ENCODE measurements at places on chromosomes 3 and 15.

DNA sequence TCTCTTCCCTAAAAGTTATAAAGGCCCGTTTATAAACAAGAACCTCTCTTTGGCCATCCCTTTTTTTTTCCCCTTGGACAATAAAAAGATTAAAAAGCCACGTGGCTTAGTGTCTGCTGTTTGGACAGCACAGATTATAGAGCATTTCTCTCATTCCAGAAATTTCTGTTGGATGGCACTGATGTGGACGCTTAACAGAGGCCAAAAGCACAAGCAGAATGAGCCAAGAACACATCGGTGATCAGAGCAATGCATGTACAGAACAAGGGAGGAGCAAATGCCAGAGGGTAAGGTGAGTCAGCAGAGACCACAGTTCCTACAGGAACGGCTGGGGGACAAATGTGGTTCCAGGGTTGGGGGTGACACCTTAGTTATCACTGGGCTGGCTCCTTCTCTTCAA lies 30.3 kb upstream of the CTNNB1 start:
- DNase-seq, result no peak

DNA sequence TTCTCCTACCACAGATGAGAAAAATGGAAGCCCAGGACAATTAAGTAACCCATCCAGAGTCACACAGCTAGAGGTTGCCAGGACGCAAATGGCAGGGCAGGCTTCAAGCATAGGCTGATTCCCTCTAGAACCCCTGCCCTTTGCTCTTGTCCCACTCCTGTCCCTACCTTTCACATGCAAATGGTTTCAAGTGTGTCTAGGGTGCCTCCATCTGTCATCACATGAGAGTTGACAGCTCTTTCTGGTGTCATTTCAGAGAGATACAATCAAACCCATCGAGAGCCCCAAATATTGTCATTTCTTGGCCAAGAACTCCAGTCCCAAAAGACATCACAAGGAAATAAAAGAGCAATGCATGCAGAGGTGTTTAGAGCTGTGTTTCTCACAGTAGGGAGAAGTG lies 23.7 kb downstream of the CCDC12 start:
- DNase-seq, result no peak

- DNase-seq, result peak; percentile 26
Measured at GRCh38 chr3:71389911-71390573, 193.5 kb downstream of the FOXP1 start.

DNA sequence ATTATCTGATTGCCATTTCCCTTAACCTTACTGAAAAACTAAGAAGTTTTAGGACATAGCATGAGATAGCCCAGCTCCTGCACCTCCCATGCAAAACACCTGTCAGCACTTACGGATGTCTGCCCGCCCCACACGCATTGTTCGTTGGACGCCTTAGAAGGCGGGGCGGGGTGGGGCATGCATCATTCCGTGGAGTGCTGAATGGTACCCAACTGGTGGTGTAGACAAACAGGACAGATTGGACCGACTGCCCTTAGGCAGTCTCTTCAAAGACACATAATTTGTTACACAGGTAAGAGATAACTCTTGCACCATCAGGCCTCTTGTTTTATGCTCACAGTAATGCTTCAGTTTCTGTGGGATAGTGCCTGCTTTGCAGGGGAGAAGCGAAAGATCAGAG lies 93.8 kb downstream of the SMAD6 start:
- DNase-seq, result no peak

DNA sequence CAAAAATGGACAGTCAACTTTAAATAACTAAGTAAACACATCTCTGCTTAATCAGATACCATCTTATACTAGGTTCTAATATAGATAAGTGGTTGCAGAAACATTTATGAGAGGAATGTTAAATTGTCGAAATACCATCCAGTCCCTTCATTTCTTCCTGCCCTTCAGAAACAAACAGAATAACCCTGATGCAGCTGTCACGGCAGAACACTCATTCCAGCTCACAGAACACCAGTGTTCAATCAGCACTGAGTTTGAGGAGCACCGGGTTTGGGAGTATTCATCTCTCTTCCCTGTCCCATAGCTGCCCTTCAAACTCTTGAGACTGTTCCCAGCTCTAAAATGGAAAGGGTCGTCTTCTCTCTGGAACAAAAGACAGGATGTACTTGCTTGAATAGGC lies 61.1 kb upstream of the TSEN2 start:
- DNase-seq, result no peak

DNA sequence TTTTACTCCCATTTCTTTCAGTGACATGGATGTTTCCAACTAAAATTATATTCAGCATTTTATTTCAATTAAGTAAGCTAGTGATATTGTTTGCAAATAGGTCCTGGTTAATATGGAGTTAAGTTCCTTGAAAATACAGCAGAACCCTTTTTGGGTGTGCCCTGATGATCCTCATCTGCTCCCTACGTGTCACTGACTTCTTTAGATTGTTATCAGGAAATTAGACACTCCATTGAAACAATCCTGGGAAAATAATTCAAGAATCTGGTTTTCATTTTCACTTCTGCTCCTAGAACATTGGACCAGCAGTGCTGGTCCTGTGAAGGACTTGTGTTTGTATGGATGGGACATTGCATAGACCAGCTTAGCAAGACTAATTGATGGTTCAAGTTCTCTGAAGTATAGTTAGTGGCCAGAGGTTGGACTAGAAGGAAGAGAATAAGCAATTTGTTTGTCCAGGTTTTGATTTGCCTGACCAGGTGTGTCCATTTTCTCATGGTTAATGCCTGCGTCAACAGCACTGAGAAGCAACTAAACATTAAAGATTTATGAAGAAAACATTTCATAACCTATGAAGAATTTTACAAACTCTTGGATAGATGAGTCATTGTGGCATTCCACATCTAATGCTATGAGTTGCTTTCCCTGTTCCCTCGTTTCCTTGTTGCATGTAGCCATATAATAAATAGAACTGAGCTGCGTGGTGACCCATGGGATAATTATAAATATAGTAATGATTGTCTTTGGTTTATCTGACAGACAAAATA lies 95.8 kb downstream of the ZPLD1 start:
- no peak for DNase-seq

DNA sequence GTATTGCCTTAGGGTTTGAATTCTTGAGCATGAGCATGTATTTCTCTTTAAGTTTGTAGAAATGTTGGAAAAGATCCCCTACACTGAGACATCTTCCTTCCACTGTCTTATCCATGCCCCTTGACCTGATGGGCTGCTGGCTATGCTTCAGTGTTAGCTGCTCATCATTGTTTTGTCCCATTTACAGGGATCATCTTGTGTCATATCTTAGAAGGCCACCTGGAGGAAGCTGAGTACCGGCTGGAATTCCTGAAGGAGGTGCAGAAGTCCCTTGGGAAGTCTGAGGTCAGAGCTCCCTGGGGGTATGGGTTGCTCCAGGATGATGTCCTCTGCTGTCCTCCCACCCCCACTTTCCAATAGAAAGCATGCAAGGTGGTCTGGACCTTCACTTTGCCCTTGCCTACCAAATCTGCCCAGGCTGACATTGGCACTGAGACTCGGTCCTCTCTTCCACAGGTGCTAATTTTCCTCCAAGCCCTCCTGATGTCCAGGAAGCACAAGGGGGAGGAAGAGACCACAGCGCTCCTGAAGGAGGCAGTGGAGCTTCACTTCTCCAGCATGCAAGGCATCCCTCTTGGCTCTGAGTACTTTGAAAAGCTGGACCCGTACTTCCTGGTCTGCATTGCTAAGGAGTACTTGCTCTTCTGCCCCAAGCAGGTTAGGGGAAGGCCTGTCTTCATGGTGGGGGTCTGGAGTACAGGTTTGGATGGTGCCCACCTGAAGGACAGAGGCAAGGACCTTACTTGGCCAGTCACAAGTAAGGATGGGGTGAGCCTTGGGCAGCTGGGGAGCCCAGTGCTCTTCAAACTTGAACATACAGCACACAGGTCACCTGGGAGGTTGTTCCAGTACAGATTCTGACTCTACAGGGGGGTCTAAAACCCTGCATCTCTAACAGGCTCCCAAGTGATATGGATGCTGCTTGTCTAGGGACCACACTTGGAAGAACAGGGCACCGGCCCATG lies 17.7 kb downstream of the TTC21A start:
- no peak for DNase-seq

DNA sequence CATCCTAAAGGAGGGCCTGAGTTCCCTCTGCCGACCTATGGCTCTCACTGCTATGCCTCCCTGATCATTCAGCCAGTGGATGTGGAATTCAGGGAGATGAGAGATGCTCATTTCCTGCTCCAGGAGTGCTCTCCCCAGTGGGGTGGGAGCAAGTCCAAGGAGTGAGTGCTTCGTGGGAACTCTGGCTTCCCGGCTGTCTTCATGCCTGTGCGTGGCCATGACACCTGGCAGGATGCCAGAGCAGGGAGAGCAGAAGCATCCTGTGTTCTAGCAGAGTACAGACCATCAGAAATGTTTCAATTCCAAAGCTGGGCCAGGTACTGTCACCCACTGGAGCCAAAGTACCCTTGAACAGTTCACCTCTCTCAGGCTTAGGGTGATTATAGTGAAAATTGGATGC lies 45.1 kb downstream of the APH1B start:
- DNase-seq, result no peak

GRCh38 chr3:62167566-62168262 lies 205.6 kb downstream of the FEZF2 start:
- no peak for DNase-seq

DNA sequence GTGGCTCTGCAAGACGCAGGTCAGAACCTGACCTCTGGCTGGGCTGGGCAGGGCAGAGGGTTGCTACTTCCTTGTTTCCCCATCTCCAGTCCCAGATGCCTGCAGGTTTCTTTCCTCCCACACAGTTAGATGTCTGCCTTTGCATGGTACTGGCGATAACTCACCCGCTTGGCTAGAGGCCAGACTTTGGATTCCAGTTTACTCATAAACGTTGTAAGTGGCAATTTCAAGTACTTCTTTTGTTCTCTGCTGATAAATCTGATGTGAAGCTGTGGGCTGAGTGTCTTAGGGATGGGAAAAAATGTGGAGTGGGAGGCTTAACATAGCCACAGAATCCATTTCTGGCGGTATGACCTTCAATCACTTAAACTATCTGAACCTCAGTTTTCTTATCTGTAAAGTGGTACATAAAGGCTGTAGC lies 194.2 kb downstream of the EBLN2 start:
- DNase-seq, result no peak

DNA sequence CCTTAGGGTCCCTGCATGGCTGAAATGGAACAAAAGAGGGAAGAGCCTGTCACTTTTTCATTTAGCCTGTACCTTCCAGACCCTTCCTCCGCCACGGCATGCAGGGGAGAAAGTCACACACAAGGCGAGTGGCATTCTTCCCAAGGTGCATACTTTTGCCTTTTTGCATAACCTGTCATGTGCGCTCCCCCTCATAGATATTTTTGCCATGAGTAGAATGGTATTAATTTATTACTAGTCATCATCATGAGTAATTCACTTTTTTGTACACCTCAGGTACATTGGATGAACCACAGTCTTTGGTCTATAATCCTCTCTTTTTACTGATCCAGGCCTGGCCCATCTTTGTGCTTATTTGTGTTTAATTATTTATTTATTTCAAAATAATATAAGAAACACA lies 8.9 kb upstream of the BUB1B start:
- no peak for DNase-seq

DNA sequence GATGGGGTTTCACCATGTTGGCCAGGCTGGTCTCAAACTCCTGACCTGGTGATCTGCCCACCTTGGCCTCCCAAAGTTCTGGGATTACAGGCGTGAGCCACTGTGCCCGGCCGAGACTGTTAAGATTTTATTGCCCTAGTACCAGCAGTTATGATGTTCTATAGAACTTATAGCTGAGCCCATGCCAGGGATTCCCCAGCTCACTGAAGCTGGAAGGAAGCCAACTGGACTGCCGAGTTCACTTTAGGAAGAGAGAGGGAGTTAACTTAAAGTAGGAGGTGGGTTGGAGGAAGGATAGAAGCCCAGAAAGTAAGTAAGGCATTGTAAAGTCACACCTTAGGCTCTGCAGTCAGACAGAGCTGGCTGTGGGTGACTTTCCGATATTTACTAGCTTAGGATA lies 101.1 kb upstream of the BOC start:
- DNase-seq, result no peak

DNA sequence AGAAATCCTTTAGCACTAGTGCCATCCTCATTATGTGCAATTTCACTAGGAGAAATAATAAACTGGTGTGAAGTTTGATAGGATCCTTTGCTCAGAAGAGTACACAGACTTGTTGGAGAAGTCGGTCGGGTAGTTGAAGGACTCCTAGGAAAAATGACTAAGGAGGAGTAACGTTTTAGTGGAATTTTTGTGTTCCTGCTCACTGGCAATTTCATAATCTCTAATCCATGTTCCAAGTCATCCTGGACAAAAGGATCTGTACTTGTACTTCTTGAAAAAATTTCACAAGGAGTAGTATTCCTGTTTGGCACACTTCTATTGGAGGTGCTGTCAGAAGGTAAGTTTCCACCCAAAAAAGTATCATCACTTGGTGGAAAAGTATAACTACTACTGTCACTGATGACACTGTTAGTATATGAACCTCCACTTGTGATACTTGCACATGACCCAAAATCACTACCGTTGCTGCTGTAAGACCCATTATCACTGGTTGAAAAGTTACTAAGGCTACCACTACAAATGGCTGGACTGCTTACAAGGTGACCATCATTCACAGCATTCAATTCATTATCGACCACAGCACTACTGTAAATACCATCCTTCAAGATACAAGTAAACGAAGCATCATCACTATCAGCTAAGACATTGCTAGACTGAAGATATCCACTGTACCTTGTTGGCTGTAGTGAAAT lies 77.4 kb downstream of the NEDD4 start:
- no peak for DNase-seq

All from T-helper 2 cell treated with Interferon-gamma antibody and Interleukin-4, amounts not matched to agents 5 μg/mL and 100 μg/mL, for 36 hours (primary cell).